ENCODE measurements at places on chromosomes 7 and 10.

- no peak for DNase-seq
These were observed 21.6 kb downstream of the SCART1 start for GRCh38 chr10:133475425-133475734.

- DNase-seq = no peak
These were observed 8.0 kb downstream of the TSPAN15 start for GRCh38 chr10:69459101-69459790.

- DNase-seq = no peak
These were observed 5.1 kb upstream of the NAMPT start for GRCh38 chr7:106289848-106290247.

- DNase-seq = no peak
These were observed 100.6 kb upstream of the MDFIC start for GRCh38 chr7:114821030-114821900.

- DNase-seq = no peak
These were observed 16.8 kb upstream of the ABCB5 start for GRCh38 chr7:20598459-20599309.

GRCh38 chr7:73521636-73522104 is 423 bp downstream of the BAZ1B start:
- DNase-seq = no peak

GRCh38 chr10:76192151-76192550 is 760.7 kb downstream of the LRMDA start:
- no peak for DNase-seq

GRCh38 chr10:123781324-123781900 is 110.2 kb downstream of the CPXM2 start:
- no peak for DNase-seq

DNA sequence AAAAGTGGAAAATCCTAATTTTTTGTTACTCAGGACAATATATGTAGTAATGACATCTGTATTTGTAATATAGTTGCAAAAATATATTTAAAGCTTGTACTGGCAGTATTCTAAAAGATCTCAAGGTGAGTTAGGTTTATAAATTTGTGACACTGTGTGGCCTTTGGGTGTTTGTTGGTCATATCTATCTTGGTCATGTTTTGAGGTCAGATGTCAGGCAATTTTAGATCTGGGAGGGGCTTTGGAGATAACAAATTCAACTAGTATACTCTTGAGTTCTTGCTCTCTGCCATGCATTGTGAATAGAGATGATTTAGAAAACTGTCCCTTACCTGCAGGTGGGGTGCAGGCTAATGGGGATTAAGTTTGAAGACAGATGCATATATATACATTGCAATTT is 3.1 kb downstream of the TBC1D12 start:
- no peak for DNase-seq

All from esophagus squamous epithelium (tissue), 5 donors.